NCI-H1092 treated with DMSO at 0.1 percent for 48 hours (cell line): ENCODE measurements at places on chromosomes 3 and 15.

DNA sequence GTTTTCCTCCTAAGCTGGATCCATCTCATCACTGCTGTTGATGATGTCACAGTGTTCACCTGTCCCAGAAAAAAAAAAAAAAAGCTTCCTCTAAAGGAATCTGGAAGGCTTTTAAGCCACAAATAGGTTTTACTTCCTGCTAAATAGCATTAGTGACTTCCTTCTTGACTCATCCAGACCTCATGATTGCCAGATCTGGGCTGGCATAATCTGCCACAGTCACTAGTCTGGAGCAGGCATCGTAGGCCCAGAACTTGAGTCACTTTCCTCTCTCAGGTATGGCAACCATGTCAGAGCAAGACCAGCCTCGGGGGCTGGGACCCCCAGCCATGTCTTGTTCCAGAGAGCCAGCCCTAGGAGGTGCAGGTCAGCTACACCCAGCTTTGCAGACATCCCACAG is 266.5 kb upstream of the CADM2 start:
- no peak for DNase-seq

- no peak for DNase-seq
Observed at GRCh38 chr3:190375246-190375645, 12.7 kb upstream of the CLDN16 start.

GRCh38 chr3:58574106-58574505 is 3.1 kb downstream of the FAM107A start:
- no peak for DNase-seq

DNA sequence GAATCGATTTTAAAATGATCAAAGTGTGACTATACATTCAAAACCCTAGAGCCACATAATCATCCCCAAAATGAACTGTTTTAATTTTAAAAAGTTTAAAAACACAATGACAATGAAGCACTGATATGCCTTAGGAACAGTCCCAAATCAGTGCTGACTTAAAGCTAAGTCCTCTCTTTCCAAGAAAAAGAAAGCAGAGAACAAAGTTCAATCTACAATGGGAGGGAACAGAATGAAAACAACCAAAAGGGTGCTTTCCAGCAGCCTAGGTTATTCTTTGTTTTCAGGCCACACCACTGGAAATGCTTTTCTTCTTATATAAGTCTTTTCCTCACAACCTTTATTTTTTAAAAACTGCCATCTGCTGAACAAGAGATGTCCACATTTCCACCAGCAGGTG is 7.2 kb upstream of the STIMATE start:
- DNase-seq = no peak

- DNase-seq = peak; percentile 1
Observed at GRCh38 chr15:100740138-100740537, 137.7 kb downstream of the ASB7 start.

DNA sequence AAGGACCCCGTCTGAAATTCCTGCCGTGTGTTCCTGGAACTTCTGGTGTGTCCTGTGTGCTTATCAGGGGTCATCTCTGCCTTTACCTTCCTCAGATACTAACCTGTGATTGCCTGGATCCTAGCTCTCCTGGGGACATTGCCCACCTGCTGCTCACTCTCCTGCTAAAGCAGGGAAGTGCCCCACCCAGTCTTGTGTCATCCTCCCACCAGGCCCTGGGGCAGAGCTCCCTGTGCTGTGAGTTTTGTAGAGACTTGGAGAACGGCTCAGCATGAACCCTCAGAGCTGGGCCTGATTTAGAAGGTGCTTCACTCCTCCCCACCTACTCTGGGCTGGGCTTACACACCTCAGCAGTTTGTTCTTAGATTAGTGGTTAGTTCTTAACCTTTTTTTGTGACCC is 3.8 kb upstream of the TMEM44 start:
- no peak for DNase-seq

- peak; percentile 72 for DNase-seq
Observed at GRCh38 chr15:32956006-32956405, 238.2 kb downstream of the GREM1 start.
